NCI-H446 treated with DMSO at 0.1 percent for 48 hours (cell line): ENCODE measurements at places on chromosomes 1 and 21.

DNA sequence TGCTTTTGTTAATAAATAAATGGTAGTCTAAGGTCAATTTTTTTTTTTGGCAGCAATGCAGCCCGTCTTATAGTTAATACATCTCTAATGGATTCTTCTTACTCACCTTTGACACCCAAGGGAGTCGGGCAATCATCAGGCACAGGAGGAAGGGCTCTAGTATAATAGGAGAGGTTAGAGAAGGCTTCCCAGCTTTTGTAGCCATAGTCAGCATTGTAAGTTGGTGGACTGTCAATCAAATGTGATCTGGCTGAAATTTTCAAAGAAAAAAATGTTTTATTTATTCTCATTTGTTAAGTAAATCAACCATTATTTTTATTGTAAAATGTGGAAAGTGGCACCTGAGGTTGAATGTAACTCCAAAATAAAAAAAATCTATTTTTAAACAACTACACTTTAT lies 2.1 kb downstream of the PTGS2 start:
- DNase-seq, result no peak

- DNase-seq, result no peak
These were observed 34.6 kb upstream of the DIP2A start for GRCh38 chr21:46424039-46424591.

DNA sequence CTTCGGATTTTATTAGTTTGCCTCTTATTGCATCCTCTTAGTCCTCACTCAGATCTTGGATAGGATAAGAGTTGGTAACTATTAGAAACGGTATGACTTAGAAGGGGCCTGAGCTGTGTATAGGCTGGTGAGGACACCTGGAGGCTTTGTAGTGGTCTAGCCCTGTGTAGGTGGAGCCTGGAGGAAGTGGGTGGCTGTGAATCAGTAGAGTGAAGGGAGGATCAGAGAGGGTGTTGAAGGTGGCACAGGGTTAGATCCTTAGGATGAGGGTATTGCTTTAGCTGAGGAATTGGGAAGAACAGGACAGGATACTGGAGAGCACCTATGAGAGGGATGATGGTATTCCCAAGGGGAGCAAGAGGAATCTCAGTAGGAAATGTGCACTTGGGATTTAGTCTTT lies 5.7 kb downstream of the VANGL1 start:
- no peak for DNase-seq

GRCh38 chr1:220925707-220926106 lies 46.5 kb downstream of the HLX start:
- DNase-seq, result no peak

- no peak for DNase-seq
These were observed 1.4 kb downstream of the HS2ST1 start for GRCh38 chr1:86915737-86916235.

DNA sequence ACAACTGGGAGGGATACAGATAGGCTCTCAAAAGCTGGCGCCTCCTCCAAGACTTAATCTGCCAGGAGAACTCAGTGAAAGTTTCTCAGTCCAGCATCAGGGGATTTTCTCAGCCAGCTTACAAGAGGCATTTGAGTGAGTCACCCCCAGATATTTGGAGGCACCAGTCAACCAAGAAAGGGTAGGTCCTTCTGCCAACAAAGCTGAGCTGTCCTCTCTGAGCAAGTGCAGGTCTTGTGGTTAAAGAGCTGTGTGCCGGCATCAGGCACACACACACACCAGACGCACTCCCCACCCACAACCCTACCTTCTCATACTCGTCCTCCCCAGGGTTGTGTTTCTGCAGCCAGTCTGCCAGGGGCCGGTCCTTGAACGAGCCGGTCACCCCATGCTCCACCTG lies 27.0 kb upstream of the PPP1R15B start:
- DNase-seq, result peak; percentile 36

DNA sequence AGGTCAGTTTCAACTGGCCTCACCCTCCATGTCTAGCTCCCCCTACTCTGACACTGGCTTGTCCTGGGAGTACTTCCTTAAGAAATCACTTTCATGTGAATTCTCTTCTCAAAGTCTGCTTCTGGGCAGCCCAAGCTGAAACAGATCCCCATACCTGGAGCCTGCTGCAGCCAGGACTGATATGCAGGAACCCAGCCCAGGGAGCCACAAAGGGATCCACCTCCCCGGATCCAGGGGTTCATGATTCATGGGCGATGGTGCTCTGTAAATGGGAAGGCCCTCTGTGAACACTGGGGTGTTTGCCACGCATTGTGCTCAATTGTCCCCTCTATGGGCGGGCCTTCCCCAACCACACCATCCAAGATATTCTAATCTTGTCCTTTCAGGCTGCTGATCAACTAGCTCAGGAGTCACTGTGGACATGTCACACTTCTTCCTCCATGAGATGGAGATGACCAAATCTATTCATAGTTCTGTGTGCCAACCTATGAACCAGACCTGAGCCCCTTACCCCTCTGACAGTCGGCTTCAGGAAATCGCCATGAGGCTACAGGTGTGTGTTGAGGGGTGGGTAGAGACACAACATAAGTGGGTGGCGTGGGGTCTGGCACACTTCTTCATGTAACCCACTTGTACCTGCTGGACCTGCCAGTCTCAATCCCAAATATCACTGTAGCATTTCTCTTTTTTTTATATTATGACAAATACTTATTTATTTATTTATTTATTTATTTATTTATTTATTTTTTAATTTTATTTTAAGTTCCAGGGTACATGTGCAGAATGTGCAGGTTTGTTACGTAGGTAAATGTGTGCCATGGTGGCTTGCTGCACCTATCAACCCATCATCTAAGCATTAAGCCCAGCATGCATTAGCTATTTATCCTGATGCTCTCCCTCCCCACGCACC lies 41.8 kb downstream of the RUNX3 start:
- DNase-seq, result no peak

GRCh38 chr1:213123536-213123935 lies 72.5 kb downstream of the RPS6KC1 start:
- no peak for DNase-seq

DNA sequence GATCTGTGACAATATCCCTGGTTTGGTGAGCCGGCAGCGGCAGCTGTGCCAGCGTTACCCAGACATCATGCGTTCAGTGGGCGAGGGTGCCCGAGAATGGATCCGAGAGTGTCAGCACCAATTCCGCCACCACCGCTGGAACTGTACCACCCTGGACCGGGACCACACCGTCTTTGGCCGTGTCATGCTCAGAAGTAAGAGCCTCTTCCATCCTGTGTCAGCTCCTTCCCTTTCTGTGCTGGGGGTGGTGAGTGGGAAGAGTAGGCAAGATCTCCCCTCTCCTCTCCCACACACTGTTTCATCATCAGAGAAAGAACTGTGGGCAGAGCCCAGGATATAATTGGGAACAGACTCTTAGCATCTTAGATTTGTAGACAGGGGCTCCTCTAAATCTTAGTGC lies 6.1 kb downstream of the WNT2B start:
- DNase-seq, result no peak
